ENCODE measurements at places on chromosomes 2 and 18. TPM values are rescaled to one million over a fixed set of nuclear protein-coding genes. Genes with fewer than 3 reads are reported as not detected.
A peak's percentile ranks its signal among the peaks of the same experiment; 100 is the strongest.

DNA sequence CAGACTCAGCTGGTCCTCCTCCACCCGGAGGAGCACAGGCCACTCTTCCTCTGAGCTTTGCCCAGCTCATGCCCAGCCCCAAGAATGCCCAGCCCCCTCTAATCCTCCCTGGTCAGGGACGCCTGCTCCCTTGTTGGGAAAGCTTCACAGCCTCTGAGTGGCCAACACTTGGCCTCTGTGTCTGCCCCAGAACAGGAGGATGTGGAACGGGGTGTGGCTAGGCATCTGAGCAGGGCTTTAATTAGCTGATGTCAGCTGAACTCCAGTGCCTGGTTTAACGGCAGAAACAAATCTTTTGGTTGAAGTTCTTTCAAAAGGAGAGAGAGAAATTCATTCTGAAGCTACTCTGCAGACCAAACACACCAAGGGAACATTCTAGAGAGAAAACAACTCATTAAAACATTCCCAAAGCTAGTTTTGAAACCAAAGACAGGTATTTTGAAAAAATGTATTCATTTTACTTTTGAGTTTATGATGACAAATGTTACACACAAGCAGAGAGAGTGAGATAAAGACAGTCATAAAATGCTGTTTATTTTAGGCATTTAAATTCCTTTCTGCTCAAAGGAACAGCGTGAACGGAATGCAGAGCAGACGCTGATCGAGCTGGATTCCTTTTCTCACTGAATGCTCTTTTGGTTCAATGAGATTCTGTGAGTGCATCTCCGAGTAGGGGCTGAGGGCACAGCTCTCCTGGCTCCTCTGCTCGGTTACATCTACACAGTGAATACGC, 63.8 kb downstream of the RTP5 start:
- DNase-seq: peak; percentile 55

GRCh38 chr2:42868096-42868495, 75.7 kb upstream of the HAAO start:
- DNase-seq: no peak

The LOXHD1 gene
- total RNA-seq: 0.26 TPM

DNA sequence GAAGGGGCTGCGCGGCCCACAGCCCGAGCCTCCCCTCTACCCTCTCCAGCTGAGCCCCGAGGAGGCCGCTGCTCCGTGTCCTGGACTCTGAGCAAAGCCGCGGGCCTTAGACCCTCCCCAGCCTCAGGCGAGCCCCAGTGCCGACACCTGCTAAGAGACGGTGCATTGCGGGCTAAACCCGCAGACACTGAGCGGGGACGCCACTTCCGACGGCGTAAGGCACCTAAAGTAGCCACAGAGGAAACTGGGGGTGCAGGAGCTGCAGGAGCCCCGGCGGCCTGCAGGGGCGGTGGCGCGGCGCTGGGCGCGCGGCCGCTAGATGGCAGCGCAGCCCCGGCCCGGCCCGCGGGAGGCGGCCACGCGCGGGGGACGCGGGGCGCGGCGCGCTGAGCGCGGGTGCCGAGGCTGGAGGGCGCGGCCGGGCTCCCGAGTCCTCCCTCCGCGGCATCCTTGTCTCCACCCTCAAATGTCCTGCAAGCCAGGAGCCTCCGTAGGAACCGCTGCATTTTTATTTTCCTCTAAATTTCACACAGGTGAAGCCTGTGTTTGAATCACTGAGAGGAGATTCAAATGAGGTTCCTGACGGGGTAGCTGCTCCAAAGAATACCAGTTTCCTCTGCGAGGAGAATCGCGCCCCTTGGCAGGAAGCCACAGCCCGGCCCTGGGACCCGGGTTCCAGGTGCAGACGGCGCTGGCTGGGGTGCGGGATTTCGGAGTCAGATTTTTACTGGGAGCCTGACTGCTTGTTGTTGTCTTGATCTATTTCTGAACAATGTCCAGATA, 650.5 kb downstream of the GALR1 start:
- DNase-seq: peak; percentile 42

The GALR1 gene
- total RNA-seq: under 0.01 TPM

DNA sequence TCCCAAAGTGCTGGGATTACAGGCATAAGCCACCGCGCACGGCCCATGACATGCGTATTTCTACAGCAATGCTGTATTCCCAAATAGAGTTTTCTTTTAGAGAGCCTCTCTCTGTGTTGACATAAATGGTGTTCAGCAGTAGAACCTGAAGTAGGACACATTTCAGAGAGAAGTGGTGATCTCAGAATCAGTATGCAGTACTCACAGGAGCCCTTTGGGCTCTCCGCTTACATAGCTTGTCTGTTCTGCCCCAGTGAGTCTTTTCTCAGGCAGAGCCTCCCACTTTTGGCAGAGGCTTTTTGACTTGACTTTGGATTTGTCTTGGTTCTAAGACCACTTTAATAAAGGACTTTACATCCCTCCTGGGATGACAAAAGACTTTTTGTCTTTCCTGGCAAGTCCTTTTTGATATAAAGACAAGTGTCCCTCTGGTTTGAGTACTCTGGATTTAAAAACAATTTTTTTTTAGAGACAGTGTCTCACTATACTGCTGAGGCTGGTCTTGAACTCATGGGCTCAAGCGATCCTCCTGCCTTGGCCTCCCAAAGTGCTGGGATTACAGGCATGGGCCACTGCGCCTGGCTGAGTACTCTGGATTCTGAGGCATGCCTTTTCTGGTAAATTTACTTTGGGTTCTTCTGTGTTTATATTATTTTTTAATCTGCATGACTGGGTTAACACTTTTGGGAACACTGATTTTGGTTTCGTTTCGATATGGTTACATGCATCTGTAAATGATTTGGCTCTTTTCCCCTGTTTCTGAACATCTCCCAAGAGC, 113.3 kb downstream of the SMAD2 start:
- no peak for DNase-seq

DNA sequence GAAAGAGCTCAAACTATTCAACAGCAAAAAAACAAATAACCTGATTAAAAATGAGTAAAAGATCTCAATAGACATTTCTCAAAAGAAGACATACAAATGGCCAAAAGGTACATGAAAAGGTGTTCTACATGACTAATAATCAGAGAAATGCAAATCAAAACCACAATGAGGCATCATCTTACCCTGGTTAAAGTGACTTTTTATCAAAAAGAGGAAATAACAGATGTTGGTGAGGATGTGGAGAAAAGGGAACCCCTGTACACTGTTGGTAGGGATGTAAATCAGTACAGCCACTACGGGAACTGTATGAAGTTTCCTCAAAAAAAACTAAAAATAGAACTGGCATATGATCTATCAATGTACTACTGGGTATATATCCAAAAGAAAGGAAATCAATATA, 39.8 kb upstream of the TMEM163 start:
- no peak for DNase-seq

DNA sequence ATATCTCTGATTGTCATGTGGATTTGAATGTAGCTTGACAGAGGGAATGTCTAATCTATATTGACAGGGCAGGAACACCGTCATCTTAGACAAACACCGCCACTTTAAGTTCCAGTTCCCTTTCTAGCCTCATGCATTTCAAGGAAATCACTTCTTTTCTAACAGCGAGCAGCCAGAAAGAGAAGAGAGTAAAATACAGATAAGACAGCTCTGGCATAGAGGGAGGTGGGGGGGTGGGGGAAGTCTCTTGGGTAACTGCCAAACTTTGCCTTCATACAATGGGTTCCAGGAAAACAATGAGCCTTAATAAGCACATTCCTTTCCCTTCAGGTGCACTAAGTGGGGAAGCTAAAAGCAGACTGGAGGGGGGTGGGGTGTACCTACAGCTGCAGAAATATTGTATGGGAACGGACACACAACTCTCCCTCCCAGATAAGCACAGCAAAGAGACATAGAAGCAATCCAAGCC, 37.2 kb downstream of the CASP10 start:
- DNase-seq: peak; percentile 33

DNA sequence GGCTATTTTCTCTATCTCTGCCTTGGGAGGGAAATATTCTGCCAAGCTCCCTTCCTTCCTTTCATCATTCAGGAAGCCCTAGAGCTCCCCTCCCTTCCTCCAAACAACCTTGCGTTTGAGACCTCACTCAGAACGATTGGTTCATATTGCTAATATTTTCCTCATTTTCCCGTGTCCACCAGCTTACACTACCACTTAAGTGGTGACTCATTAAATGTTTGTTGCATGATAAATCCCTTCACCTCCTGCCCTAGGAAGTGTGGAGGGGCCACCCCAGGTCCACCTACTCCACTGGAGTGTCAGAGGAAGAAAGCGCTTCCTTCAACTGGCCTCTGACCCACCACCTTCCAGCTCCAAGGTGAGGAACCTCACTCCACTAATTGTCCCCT, 2.3 kb upstream of the LPIN2 start:
- DNase-seq: no peak

The SULT1C4 gene
- 4.2 TPM for total RNA-seq

The ZNF236 gene
- total RNA-seq: 9.6 TPM

- no peak for DNase-seq
These were observed 191.0 kb downstream of the HNMT start for GRCh38 chr2:138155304-138155703.

DNA sequence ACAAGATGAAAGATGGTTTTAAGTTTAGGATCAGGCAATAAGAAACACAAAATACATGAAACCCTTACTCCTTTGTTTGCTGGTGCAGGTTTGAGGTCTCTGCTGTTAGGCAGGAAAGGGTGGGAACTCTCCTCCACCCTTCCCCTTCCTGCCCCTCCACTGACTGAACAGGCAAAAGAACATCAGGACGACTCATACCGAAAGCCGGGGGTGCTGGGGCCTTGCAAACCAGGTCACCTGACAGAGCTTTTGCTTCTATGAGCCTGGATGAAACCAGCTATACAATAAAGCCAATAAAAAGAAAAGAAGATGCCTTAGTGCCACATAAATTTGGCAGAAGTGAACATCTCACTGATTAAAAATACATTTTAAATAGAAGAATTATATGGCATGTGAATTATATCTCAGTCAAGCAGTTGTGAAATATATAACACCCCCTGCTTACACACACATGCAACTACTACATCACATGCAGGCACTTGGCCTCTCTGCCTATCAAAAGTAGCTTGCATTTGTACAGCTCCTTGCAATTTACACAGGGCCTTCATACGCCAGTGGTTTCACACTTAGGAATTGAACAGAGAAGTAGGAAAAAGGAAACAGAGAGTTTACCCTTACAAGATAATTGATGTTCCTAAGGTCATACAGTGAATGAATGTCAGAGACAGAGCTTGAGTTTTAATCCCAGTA, 215.1 kb upstream of the TRIB2 start:
- no peak for DNase-seq

- DNase-seq: no peak
These were observed 7.1 kb upstream of the CELF4 start for GRCh38 chr18:37572736-37573135.

GRCh38 chr2:135708159-135708558, 33.5 kb upstream of the UBXN4 start:
- DNase-seq: no peak

- DNase-seq: no peak
These were observed 600.1 kb upstream of the RAB6C start for GRCh38 chr2:129379411-129379810.
